Karpas-422 (cell line): ENCODE measurements at places on chromosomes 2 and 18. TPM values are rescaled to one million over a fixed set of nuclear protein-coding genes. Genes with fewer than 3 reads are reported as not detected.

DNA sequence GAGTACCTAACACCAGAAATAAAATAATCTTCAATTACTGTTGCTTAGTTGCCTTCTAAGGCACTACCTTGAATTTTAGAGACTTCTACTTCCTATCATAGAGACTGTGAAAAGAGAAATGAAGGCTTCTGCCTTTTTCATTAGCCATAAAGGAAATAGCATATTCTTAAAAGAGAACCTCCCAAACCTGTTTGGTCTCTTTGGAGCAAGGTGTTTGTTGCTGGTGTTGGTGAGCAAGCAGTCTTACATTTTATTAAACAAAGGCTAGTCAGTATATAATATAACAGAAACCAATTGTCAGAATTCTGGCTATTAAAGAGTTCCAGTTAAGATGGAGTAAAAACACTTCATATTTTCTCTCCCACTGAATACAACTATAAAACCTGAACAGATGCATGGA, 116.4 kb downstream of the TAF4B start:
- DNase-seq, result no peak

- DNase-seq, result no peak
These were observed 80.5 kb upstream of the CPO start for GRCh38 chr2:206858687-206859329.

GRCh38 chr2:111030260-111030891, 90.3 kb upstream of the BCL2L11 start:
- no peak for DNase-seq

GRCh38 chr2:23624915-23625314, 239.9 kb downstream of the KLHL29 start:
- DNase-seq, result no peak

DNA sequence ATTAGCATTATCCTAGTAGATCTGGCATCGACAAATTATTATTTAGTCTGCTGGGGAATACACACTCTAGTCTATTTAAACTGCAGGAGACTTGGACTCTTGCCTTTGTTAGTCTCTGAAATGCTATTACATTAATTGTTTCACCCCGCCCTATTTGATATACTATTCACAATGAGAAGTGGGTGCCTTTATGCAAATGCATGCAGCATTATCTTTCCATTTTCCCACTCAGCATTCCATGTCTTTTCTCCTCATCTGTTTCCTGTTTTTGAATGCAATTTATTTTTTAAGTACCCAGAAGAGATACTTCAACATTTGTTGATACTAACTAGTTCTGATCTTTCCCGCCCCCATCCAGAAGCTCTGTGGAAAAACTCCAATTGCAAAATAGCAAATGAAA, 395.3 kb upstream of the NXPH2 start:
- DNase-seq, result no peak

GRCh38 chr2:235468978-235469655, 24.7 kb upstream of the AGAP1 start:
- no peak for DNase-seq

DNA sequence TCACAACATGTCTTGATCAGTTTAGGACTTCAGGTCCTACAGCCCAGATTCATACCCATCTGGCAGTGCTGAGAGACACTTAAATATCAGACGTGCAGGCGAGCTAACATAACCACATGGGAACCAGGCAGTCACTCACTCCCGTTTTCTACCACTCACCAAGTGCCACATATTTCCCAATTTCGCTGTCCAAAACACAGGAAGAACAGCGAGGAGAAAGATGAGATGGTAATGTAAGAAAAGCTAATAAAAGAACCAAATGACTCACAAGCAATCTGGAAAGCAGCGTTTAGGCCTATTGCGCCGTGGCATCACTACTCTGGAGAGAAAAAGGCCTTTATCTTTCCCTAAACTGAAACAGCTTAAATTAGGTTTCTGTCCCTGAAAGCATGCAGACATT, 647.8 kb upstream of the SLC39A10 start:
- no peak for DNase-seq

DNA sequence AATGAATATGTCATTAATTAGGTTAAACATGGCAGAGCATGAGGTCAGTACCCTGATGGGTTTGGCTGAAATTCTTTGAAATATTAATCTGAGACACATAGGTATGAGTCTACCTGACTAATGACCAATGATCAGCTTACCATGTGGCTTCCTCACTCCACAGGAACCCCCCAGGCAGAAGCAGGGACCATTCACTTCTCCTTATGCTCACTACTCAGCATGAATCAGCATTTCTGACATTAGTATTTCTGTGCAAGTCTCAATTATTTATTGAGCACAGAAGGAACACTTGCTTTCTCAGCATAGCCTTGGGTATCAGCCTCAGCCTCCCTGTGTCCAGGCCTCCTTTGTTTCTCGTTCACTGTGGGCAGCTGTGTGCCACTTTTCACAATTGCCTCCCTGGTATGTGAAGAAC, 9.3 kb upstream of the KCNE4 start:
- DNase-seq, result no peak

- no peak for DNase-seq
These were observed 114.2 kb downstream of the ZNF521 start for GRCh38 chr18:25237571-25238267.

DNA sequence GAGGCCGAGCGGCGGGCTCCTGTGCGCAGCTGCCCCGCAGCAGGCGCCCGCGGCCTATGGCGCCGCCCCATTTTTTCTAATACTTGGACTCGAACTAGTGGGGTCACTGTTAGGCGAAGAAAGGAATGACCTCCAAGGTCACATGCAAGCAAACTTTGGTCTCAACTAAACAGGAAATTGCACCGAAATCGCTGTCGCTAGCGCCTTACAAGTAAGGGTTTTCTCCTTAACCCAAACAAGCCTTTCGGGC, 339 bp downstream of the ACAA2 start:
- no peak for DNase-seq

DNA sequence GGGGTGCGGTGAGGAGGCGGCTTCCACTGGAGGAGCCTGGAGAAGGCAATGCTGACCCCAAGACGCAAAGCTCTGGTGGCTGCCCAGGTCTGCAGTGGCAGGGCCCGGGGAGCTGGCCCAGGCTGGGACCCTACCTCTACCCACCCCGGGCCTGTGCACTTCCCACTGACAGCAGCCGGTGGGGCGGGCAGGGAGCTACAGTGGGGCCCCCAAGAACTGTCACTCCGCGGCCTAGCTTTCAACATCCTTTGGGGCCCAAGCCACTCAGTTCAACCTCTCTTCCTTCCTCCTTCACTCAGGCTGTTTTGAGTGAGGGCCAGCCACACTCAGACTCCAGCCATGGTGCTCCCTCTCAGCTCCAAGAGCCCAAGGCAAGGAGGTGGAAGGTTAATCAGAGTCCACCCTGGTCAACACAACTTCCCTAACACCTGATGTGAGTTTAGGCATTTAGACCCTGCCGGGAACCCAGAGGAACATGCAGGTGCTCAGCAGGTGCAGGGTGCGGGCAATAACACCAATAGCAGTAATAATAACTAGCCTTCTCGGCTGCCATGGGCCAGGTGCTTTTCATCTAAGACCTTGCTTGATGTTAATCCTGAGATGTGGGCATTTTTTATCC, 93.6 kb downstream of the ZFP36L2 start:
- no peak for DNase-seq

DNA sequence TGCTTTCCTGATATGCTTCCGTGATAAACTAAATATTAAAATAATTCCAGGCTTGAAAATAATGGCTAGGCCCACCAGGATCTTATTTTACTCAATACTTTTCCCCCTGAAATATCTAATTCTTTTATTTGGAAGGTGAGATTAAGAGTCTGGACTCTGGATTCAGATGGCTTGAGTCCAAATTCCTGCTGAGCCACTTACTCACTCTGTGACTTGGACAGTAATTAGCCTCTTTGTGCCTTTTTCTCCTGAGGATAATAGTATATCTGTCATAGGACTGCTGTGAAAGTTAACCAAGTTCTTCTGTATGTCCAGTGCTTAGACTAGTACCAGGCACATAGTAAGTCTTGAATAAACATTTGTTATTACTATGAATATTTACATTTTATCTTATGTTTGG, 127.3 kb upstream of the ERBB4 start:
- DNase-seq, result no peak

DNA sequence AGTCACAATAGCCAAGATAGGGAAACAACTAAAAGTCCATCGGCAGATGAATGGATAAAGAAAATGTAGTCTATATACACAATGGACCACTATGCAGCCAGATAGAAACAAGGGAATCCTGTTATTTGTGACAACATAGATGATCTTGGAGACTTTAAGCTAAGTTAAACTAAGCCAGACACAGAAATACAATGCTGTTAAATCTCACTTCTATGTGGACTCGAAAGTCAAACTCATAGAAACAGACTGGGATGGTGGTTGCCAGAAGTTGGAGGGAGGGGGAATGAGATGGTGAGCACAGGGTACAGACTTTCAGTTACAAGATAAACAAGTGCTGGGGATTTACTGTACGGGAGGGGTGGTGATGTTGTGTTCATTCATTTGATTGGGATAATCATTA, 5.4 kb upstream of the CNDP1 start:
- no peak for DNase-seq

DNA sequence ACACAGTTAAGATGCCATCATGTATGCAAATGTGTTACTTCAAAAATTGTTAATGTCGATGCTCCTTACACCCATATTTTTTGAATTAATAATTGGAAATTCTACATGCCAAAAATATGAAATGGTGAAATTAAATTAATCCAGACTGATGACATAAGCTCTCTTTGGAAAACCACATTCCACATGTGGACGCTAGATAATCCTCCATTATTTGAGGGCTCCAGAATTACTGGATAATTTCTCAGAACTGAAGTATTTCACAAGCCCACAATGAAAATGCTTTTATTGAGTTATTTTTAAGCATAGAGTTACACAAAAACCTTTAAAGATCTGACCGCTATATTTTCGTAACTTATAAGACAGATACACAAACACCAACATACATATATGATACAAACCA, 47.8 kb downstream of the FARSB start:
- DNase-seq, result no peak

- DNase-seq, result no peak
These were observed 158.7 kb downstream of the HAUS1 start for GRCh38 chr18:46262856-46263255.

GRCh38 chr2:62661263-62661635, 44.3 kb upstream of the EHBP1 start:
- DNase-seq, result no peak

DNA sequence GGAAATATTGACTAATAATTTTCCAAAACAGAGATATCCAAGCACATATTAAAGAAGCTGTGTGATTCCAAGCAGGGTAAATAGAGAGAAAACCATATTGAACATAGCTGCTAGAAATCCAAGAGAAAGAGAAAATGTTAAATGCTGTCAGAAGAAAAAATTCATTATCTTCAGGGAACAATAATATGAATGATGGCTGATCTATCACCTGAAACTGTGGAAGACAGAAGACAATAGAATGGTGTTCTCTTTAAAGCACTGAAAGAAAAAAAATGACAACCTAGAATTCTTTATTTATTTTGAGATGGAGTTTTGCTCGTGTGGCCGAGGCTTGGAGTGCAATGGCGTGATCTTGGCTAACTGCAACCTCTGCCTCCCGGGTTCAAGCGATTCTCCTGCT, 17.3 kb downstream of the PPP1CB start:
- DNase-seq, result no peak

GRCh38 chr2:23541503-23542229, 156.7 kb downstream of the KLHL29 start:
- DNase-seq, result no peak

The CCDC102B gene
- 7.5 and 10.0 TPM in 2 replicates for total RNA-seq

The OTX1 gene
- 1.9 and 6.4 TPM in 2 replicates for total RNA-seq

The PIKFYVE gene
- total RNA-seq, result 38.4 and 58.0 TPM in 2 replicates

The FAM110C gene
- not detected in 2 replicates for total RNA-seq

The ATP6V1B1 gene
- total RNA-seq, result not detected in 2 replicates

The COA5 gene
- 39.1 and 66.2 TPM in 2 replicates for total RNA-seq

The MC2R gene
- total RNA-seq, result not detected in 2 replicates

The POTEE gene
- total RNA-seq, result 1.5 and 1.7 TPM in 2 replicates

The IL1RL1 gene
- total RNA-seq, result not detected in 2 replicates

The SLC23A3 gene
- 2.7 and 3.5 TPM in 2 replicates for total RNA-seq

The MAB21L4 gene
- not detected in 2 replicates for total RNA-seq

The C2orf80 gene
- not detected in 2 replicates for total RNA-seq

The HOXD12 gene
- total RNA-seq, result 1.0 and 1.9 TPM in 2 replicates

The CRACDL gene
- 1.0 and 2.5 TPM in 2 replicates for total RNA-seq

The ZNF521 gene
- total RNA-seq, result not detected in 2 replicates
